ENCODE measurements at places on chromosomes 6 and 20.

DNA sequence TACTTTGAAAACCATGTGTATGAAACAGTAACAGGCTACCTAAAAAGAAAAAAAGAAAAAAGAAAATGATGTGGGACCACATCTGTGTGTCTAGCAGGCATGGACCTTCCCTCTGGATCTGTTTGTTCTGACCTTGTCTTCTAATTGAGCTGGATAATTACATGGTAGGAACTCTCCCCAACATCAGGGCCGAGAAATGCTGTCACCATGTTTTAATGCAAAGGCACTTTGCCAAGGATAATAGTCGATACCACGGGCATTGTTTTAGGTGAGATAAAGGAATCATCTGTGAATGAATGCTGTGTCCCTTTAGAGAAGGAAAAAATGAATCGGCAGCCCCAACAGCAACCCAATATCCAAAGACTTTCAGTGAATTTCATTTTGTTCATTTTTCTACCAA lies 149.1 kb downstream of the ZDHHC14 start:
- no peak for DNase-seq

- DNase-seq = no peak
These were observed 14.9 kb upstream of the TTPAL start for GRCh38 chr20:44460795-44461141.

DNA sequence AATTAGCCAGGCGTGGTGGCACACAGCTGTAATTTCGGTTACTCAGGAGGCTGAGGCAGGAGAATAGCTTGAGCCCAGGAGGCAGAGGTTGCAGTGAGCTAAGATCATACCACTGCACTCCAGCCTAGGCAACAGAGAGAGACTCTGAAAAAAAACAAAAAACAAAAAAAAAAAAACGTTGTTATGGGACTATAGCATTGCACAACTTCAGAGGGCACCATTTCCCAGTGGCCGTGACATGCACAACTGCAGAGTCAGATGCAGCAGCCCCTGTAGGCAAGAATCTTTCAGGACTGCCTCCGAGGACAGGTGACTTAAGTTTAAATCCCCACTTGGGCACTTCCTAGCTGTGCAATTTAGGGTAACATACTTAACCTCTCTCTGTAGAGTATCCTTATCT lies 64.0 kb downstream of the ZNF217 start:
- no peak for DNase-seq

GRCh38 chr6:11774426-11774825 lies 4.2 kb downstream of the ADTRP start:
- DNase-seq = no peak

- no peak for DNase-seq
These were observed 174.9 kb downstream of the ISM1 start for GRCh38 chr20:13396022-13396421.

GRCh38 chr20:44488551-44488950 lies 12.9 kb downstream of the TTPAL start:
- DNase-seq = no peak

GRCh38 chr6:135576055-135576454 lies 78.5 kb upstream of the AHI1 start:
- peak; percentile 75 for DNase-seq

GRCh38 chr6:63307581-63308246 lies 12.1 kb downstream of the LGSN start:
- no peak for DNase-seq

GRCh38 chr20:5810800-5811422 lies 60.7 kb downstream of the SHLD1 start:
- DNase-seq = no peak

DNA sequence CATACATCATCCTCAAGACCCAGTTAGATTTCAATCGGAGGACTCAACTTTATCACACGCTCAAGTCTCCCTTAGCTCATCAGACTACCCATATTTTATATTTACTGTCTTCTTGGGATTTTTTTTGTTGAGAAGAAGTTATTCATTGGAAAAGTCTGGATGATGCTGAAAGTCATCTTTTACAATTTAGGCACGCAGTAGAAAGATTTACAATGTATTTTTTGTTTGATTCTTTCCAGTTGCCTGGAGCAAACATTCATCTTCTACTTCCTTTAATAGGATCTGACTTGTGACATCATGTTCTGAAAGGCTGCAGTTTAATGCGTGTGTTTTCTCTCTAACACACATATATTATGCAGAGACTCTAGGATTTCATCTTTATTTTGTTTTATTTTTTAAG lies 235.7 kb downstream of the DOK5 start:
- DNase-seq = no peak

DNA sequence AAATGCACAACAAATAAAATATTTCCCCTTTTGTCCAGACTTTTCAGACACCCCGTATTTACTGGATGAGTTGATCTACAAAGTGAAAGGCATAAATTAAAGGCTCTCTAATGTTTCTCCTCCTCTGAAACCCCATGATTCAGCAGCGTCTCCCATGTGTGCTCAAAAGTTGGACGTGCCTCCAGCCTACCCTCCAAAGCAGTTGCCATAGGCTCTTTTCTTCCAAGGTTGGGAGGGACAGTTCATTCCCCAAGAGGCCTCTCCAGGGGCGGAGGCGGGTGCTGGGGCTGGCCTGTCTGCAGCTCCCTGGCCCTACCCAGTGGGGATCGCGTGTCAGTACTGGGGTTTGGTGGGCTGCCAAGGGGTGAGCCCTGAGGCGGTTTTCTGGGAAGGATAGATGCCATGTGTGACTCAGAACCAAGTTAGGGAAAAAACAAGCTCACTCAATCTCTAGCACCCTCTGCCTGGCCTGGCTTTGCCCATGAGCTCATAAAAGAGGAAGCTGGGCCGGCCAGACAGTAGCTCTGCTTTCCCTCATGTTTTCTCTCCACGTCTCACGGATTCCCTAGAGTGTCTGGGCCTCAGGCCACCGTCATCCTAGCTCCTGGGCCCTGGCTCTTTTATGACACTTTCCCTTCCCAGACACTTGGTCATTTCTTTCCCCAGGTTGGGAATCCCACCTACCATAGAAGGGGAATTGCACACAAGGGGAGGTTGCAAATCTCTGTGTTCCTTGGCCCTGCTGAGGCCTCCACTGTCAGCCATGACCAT lies 8.0 kb upstream of the IER3 start:
- peak; percentile 4 for DNase-seq

GRCh38 chr6:53703047-53703446 lies 37.5 kb upstream of the KLHL31 start:
- DNase-seq = no peak

DNA sequence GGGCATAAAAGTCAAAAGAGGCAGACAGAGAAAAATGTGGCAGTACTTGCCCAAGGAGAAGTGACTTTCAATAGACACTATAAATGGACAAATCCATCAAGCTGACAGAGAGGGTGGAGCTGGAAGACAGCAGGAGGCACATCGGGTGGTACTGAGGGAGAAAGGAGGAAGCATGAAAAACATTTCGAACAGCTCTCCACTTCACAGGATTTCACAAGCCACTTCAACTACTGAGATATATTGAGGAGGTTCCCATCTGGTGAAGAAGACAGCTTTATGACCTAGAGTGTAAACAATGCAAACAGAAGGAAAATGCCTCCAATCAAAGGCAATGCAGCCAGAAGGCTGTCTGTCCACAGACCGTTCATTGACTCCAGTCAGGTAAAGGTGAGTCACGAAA lies 259.4 kb upstream of the ECI2 start:
- DNase-seq = no peak

GRCh38 chr6:15421945-15422733 lies 176.3 kb downstream of the JARID2 start:
- no peak for DNase-seq

DNA sequence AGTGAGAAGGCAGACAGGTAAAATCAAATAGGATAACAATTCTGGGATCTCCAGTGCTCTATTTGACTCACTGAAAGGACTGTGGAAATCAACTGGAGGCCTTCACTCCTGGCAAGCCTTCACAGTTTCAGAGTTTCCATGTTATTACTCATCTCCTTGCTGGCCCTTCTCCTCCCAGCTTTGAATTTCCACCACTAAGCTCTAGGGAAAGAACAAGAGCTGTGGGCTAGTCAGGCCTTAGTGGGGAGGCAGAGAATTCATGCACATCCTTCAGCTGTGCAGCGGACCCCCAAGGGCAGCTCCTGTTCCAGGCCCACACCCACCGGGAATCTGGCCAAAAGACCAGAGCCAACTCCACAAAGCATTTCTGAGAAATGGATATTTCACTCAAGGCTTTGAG lies 26.0 kb downstream of the MYLIP start:
- no peak for DNase-seq

- DNase-seq = no peak
These were observed 36.0 kb upstream of the SMIM29 start for GRCh38 chr6:34284563-34285447.

DNA sequence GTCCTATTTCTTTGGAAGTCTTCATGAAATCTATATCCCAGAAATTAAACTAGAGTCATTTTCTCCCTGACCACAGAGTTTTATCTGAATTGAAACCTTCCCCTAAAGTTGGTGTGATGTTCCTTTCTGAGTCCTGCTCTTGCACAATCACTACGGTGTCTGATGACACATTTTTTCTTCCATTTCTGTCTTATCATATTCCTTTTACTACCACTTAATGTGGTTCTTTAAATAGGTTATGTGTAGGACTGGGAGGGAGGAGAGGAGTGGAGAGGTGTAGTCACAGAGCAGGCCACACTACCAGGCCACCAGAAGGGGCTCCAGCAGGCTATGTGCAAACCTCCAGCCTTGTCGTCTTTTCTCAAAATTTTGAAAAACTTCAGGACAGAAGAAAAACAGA lies 39.7 kb upstream of the ATXN1 start:
- no peak for DNase-seq

DNA sequence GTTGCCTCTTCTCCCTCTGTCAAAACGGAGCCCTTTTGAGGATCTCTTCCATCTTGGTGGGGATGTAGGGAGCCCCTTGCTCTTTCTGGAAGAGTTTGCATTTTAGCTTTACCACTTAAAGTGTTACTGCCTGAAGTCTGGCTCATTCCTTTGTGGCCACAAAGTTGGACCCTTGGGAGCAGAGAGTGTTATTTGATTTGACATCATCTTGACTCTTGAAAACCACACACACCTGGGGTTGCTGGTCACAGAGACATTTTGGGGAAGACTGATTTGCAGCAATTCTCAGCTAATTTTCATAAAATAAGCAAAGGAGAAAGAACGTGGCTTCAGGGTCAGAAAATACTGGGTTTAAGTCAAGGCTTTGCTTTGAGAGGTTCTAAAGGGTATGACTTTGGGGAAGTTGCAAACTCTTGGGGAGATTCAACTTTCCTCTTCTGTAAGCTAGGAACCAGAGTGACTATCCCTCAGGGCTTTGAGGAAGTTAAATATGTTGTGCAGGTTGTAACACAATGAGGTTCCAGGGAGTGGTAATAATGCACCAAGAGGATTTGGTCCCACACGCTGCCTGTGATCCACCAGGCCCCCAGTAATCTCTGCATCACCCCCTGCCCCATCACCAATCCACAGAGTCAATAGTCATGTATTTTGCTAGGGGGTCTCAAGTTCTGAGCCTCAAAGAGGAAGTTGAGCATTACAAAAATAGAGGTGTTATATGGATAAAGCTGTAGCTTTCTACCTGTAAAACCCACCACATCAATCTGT lies 141.6 kb upstream of the SLC24A3 start:
- no peak for DNase-seq

DNA sequence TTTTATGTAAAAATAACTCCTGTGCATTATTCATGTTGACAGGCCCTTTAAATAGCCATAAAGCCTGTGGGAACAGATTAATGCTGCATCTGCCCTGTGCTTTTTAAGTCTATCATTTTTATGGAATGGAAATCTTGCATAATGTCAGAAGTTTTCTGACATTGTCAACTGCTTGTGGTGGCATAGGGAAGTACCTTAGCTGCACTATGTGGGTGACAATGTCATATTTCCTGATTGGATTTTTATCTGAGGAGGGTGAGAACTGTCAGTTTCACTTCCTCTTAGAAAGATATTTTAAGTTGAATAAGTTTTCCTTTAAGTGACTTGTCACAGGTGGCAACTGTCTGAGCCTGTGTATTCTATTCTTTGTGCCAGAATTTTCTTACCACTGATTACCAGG lies 267.9 kb downstream of the PLCB1 start:
- DNase-seq = no peak

DNA sequence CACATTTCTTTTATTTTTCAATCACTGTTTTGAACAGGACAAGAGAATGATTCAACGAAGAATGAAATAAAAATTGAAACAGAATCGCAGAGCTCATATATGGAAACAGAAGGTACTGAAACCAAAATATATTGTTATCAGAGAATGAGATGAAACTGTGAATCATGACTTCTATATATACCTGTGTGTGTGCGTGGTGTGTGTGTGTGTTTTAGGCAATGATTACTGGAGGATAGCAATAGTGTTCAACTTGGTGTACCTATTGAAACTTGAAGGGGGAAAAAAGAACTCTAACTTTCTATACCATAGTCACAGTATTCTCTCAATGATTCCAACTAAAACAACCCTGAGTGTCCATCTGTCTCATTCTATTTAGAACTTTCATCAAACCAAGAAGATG lies 586.6 kb downstream of the KIF16B start:
- DNase-seq = no peak

- DNase-seq = no peak
These were observed 97.8 kb upstream of the OGFRL1 start for GRCh38 chr6:71190809-71191208.

GRCh38 chr6:101539510-101540245 lies 146.2 kb downstream of the GRIK2 start:
- no peak for DNase-seq

DNA sequence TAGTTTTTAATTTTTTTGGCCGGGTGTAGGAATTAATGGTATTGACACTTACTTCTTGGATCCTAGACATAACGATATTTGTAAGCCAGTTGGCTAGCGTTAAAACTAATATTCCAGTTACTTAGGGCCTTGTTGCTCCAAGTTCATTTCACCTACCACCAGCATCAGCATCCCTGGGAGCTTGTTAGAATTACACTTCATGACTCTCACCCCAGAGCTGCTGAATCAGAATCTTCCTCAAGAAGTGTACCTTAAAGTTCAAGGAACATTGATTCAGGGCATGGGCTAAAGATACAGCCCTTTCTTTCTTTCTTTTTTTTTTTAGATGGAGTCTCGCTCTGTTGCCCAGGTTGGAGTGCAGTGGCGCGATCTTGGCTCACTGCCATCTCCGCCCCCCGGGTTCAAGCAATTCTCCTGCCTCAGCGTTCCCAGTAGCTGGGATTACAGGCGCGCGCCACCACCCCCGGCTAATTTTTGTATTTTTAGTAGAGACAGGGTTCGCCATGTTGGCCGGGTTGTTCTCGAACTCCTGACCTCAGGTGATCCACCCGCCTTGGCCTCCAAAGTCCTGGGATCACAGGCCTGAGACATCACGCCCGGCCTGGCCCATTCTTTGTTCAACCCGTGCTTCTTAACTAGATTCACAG lies 1.1 kb downstream of the SLX4IP start:
- no peak for DNase-seq

DNA sequence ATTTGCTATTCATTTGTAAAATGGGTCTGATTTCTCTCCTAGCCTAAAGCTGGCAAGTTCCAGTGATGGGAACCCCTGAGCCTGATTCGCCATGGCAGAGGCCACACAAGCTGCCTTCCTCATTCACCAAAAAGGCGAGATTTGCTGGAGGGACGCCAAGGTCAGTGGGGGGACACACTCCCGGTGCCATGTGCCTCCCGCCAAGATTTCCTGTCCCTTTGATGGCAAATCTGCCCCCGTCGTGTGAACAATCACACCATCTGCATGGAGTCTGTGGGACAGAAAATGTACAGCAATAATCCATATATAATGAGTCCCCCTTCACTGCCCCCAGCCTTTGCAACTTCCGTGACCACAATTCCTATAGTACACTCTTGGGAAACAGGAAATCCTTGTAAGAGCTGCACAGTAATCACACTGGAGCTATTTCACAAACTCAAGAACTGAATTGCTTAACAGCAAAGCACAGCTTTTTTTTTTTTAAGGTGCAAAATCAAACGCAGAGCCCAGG lies 15.7 kb upstream of the IGF2R start:
- DNase-seq = no peak

All from NCI-H1436 treated with DMSO at 0.1 percent for 48 hours (cell line).